GM23338 (cell line): ENCODE measurements at places on chromosomes 3 and 15.
A peak's percentile ranks its signal among the peaks of the same experiment; 100 is the strongest.

- peak; percentile 73 for DNase-seq
Observed at GRCh38 chr3:100710261-100710968, 1.1 kb downstream of the TFG start.

GRCh38 chr3:138434276-138434874 is at the start of gene ESYT3:
ESYT3 (plus strand) TSS chr3:138434616; CDS start chr3:138434799, 183 bp downstream.
- DNase-seq = peak; percentile 89

GRCh38 chr3:190378240-190378891 is 9.6 kb upstream of the CLDN16 start:
- no peak for DNase-seq

DNA sequence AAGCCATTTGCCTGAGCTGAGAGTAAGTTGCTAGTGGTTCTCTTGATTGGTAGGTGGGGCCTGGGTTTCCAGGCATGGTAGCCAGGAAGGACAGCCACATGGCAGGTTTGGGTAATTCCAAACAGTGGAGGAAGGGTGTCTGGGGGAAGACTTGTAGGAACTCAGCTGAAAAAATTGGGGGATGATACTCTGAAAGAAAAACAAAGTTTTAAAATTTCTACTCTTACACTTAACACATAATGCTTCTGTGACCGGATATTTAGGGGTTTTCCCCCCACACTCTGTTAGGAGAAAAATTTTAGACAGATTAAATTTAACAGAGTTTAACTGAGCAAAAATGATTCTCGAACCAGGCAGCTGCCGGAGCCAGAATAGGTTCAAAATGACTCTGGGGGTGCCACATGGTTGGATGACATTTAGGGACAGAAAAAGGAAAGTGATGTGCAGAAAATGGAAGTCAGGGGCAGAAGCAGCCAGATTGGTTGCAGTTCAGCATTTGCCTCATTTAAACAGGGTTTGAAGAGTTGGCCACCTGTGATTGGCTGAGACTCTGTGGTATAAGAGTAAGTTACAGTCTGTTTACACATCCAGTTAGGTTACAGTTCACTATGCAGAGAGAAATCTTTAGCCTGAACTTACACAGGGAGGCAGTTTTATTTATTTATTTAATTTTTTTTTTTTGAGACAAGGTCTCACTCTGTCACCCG is 8.1 kb downstream of the B2M start:
- DNase-seq = peak; percentile 33

GRCh38 chr3:4841225-4841624 is 138.0 kb upstream of the BHLHE40 start:
- peak; percentile 14 for DNase-seq

DNA sequence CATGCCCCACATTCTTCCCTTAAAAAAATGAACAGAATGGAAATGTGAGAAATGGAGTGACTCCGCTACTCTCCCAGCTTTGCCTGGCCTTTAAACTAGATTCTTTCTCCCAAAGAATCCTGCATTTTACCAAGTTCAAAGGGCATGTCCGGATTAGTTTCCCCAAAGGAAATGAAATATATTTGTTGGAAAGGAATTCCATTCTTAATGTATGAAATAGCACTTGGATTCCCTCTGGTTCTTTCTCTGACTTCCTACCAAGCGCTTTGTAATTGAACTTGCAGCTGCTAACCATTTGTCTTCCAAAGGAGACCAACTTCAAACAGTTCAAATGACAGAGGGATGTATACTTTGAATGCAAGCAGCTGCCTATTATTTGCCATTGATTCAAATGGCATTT is 18.9 kb downstream of the MAP2K1 start:
- DNase-seq = no peak

GRCh38 chr15:58344213-58345070 is 87.3 kb upstream of the LIPC start:
- no peak for DNase-seq

DNA sequence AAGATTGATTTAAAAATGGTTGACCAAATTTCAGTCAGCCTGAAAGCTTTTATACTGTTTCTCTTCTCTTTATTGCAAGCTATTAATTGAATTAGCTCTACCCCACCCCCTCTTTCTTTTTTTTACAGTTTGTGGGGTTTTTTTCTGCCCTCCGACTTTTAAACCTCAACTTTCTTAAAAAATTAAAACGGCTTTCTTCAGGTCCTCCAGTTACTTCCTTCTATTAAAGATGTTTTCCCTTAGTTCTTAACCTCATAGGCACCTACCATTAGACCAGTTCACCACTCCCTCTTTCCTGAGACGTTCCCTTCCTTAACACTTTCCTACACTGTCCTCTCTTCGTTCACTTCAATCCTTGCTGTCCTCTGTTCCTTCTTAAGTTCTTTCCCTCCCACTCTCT is 52.4 kb downstream of the ATP8B4 start:
- no peak for DNase-seq

- DNase-seq = no peak
Observed at GRCh38 chr3:195153653-195154052, 117.3 kb downstream of the XXYLT1 start.

DNA sequence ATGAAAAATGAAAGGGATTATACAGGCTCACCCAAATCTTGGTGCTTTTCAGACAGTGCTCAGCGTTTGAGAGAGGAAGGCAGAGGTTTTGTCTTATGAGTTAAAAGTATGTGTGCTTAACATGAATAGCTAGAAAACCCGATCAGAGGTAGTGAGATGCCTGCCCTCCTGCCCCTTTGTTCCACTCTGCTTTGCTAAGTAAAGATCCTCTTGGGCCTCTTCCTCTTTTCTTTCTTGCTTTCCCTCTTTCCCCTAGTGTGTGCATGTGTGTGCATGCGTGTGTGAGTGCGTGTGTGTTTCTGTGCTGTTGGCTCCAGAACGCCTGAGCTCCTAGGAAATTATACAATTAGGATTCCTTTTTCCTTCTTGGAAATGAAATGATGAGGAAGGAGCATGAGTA is 261.3 kb upstream of the NR2E3 start:
- no peak for DNase-seq

DNA sequence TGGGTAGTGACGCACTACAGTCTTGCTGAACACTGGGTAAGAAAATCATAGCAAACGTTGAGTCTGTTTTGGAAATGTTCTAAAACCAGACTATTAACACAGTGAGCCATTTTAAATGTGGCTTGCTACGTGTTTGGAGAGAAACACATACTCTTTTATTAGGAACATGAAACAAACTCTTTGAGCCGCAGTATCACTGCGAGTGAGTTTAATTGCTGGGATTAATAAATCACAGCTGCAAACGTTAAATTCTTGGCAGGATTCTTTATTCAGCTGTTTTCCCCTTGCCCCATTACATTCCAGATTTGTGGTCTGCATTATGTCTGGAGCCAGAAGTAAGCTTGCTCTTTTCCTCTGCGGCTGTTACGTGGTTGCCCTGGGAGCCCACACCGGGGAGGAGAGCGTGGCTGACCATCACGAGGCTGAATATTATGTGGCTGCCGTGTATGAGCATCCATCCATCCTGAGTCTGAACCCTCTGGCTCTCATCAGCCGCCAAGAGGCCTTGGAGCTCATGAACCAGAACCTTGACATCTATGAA is 33.6 kb downstream of the BTD start:
- no peak for DNase-seq

DNA sequence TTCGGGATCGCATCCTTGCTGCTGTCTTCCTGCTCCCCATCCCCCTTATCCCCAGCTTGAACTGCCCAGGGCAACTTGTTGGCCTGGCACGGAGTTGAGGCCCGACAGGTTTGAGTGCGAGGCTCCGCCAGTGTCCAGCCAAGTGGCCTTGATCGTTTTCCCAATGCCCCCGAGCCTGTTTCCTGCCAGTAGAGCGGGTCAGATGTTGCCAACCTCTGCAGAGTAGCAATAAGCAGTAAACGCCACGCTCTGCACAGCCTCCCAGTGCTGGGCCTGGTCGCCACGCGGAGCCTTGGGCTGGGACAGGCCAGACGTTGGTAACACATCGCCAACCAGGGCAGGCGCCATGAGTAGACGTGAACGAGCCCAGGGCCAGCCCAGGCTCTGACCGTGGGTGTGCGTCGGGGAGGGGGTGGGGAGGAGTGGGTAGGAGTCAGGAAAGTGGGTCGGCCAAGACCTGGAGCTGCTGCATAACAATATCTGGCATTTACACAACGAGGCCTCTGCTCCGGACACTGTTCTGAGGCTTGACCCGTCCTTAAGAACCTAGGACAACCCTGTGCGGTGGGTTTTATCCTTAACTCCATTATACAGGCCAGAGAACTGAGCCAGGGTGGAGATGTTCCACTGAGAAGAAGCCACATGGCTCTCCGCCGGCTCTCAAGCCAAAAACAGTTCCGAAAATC is 444 bp upstream of the ABHD14A start:
- DNase-seq = no peak

- no peak for DNase-seq
Observed at GRCh38 chr15:65517866-65518207, 348 bp upstream of the DPP8 start.

DNA sequence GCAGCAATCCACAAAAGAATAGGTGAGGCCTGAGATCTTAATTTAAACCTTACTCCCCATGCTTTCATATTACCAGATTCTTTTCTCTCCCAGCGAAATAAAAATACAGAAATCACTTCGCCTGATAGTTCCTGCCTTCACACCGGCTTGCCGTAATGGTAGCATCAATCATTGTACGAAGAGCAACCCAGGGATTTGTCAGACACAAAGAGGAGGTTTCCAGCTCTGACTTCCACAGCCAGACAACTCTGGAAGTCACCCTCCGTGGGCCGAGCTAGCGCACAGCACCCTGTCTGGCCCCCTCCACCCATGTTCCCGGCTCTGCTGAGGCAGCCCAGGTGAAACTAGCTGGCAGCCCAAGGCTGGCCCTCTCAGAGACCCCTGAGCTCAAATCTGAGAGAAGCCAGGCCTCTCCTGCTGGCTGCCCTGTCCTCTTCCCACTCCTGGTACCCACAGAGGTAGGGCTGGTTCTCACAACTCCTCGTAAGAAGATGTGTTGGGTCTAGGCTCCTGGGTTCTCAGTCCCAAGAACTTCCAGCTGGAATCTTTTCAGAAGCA is 156.9 kb upstream of the BNIP2 start:
- DNase-seq = no peak

DNA sequence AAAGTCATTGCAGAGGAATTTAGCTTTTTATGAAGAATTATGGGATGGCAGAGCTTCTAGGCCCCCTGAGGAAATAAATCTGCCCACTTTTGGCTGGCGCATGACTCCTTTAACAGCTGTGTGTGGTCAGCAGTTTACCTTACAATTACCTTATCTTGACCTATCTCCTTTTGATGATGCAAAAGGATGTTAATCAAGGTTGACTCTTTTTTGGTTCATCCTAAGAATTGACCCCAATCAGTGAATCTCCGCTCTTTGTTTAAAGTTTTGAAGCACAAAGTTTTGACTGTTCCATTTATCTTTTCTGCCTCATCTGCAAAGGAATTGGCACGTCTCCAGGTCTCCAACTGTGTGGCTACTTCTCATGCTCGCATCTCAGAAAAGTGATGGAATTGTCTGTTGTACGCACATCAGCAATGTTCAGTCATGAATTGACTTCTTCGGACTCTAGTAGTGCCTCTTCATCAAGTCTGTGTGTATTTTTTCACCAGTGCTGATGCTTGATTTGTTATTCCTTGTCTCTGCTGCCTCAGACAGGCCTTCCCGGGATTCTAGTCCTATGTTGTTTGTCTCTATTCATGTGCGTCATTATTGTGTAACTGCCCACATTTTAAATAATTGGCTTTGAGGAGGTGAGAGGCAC is 196.2 kb upstream of the CFAP20DC start:
- DNase-seq = no peak

DNA sequence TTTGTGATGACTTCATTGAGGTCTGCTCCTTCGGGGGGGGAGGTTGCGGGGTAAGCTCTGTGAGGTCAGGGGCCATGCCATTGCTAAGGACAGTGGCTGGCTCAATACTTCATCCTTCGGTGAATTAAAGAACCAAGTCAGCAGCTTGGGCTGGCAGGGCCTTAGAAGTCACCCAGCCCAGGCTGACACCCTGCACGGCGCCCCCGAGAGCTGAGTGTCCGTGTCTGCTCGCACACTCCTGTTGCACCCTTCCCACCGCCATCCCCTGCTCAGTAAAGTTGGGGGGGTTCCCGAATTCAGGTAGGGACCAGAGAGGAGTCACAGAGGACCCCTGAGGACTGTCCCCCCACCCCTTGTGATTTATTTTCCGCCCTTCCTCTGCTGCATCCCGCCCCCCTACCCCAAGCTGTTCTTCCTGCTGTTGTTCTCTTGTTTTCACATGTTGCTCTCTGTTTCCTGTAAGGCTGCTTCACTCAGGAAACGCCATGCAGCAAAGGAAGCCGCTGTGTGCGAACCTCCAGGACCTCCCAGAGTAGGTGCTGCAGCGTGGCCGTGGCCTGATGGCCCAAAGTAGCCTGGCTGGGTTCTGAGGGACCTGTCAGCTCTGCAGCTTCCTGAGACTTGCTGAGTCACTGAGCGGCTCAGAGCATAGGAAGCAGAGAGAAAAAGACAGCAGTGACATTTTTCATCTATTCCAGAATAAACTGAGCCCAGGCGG is 14.4 kb downstream of the EFCC1 start:
- DNase-seq = no peak

GRCh38 chr15:25894371-25894902 is 31.3 kb upstream of the ATP10A start:
- no peak for DNase-seq

DNA sequence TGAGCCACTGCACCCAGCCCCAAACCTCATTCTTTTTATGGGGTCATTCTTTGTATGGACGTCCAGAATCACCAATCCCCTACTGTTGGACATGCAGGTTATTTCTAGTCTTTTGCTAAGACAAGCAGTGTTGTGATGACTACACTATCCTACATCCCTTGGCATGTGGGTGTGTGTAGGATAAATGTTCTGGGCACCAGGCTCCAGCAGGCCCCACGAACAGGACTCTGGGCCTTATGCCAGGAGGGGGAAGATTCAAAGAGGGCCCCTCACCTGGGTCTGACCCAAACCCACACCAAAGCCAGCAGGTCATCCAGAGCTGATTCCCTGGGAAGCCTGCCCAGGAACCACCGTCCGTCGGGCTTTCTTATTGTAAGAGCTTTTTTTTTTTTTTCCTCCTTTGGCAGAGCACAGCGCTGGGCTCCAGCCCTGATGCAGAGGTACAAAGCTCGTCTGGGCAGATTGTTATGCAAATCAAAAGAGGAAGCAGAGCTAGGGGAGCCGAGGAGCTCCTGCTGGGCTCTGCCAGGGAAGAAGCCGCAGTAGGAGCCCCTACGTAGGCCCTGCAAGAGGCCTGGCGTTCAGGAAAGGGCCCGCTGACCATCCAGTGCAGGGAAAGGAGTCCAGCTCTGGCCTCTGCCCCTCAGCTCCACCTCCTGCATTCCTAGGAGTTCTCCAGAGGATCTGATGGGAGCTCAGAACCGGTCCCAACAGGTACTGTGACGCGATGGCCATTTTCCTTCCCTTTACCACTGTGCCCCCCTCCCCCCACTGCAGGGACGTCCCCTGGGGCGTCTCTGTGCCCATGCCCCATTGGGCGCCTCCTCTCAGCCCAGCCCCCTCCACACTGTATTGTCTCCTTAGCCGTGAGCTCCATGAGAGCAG is 29.0 kb upstream of the FURIN start:
- peak; percentile 94 for DNase-seq
